Germinal center (tissue), 1 donor: ENCODE measurements at places on chromosomes 4 and X.

DNA sequence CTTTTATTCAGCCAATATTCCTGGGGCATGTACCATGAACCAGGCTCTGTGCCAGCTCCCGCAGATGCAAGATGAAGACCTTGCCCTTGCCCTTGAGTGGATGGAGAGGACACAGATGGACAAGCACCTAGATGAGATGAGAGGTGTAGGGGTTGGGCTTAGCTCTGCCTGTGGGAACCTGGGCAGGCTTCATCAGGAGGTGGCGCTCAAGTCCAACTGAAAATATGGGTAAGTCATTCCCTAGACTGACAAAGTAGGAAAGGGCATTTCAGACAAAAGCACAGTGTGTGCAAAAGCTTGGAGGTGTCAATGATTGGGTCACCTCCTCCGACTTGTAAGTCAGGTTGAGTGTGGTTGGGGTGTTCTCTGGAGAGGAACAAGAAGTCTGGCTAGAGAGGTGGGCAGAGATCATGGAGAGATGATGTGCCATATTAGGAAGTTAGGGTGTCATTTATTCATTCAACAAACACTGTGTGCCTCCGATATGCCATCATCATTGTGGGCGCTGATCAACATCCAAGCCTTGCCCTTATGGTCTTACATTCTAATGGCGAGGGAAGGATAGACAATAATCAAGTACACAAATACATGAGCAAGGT, 64.6 kb downstream of the ANAPC4 start:
- DNase-seq: peak; percentile 18

GRCh38 chr4:1958276-1959103, 50.3 kb downstream of the NELFA start:
- DNase-seq: no peak

DNA sequence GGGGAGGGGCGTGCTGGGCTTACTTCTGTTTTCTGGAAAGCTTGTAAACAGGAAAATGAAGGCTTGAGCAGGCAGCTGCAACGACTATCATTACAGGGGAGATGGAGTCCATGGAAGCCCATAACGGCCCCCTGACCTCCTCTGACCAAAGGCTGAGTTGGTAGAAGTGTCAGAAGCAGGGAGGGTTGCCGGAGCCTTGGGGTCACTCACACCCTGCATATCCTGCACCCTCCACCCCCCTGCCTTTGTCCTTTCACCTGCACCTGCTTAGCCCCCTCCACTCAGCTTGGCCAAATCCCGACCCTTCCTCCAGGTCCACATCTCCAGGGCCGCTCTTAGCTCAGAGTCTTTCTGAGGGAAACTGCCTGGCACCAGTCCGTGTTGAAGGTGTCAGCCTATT, 12.5 kb upstream of the MSX1 start:
- DNase-seq: no peak

GRCh38 chr4:63049278-63049677, 1360.0 kb downstream of the TECRL start:
- no peak for DNase-seq

DNA sequence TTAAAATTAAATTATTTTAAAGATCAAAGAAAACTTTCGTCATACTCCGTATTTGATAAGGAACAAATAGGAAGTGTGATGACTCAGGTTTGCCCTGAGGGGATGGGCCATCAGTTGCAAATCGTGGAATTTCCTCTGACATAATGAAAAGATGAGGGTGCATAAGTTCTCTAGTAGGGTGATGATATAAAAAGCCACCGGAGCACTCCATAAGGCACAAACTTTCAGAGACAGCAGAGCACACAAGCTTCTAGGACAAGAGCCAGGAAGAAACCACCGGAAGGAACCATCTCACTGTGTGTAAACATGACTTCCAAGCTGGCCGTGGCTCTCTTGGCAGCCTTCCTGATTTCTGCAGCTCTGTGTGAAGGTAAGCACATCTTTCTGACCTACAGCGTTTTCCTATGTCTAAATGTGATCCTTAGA, at the start of gene CXCL8:
Gene CXCL8, plus strand, starts transcription at position 217 of the 426 bp plus-strand sequence. Its CDS starts 90 bp downstream, at position 307.
- no peak for DNase-seq

- no peak for DNase-seq
Measured at GRCh38 chrX:107542500-107542899, 85.8 kb upstream of the PRPS1 start.

DNA sequence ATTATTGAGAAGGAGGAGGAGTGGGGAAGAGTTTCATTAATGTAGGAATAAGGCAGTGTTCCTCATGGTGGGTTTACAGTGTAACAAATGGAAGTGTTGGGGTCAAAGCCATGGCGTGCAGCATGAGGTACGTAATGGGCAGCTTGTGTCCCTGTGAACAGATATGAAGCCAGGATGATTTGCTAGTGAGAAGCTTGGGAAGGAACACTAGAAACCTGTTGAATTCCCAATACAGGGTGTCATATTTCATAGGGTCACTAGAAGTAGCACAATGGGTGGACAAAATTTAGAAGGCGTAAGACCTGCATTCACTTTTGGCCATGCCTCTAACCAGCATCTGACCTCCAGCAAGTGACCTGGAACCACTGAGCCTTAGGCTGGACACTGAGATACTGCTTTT, 6.8 kb downstream of the PYURF start:
- no peak for DNase-seq

DNA sequence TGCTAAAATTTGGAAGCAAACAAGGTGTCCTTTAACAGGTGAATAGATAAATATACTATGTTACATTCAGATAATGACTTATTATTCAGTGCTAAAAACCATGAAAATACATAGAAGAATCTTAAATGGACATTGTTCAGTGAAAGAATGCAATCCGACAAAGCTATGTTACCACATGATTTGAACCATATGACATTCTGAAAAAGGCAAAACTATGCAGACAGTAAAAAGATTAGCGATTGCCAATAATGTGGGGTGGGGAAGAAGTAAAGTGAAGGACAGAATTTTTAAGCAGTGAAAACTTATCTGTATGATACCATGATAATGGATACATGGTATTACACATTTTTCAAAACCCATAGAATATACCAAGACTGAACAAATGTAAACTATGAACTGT, 926.9 kb downstream of the FAT4 start:
- no peak for DNase-seq

GRCh38 chr4:120843849-120844527, 78.5 kb downstream of the PRDM5 start:
- no peak for DNase-seq

- DNase-seq: no peak
Measured at GRCh38 chr4:177091515-177091914, 218.2 kb upstream of the NEIL3 start.

DNA sequence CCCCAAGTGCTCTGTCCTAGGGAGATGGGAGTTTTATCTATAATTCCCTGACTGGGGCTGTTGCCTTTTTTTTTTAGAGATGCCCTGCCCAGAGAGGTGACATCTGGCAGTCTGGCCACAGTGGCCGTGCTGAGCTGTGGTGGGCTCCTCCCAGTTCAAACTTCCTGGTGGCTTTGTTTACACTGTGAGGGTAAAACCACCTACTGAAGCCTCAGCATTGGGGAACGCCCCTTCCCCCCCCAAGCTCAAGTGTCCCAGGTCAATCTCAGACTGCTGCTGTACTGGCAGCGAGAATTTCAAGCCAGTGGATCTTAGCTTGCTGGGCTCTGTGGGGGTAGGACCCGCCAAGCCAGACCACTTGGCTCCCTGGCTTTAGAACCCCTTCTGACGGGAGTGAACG, 38.3 kb upstream of the CBLL2 start:
- DNase-seq: no peak

DNA sequence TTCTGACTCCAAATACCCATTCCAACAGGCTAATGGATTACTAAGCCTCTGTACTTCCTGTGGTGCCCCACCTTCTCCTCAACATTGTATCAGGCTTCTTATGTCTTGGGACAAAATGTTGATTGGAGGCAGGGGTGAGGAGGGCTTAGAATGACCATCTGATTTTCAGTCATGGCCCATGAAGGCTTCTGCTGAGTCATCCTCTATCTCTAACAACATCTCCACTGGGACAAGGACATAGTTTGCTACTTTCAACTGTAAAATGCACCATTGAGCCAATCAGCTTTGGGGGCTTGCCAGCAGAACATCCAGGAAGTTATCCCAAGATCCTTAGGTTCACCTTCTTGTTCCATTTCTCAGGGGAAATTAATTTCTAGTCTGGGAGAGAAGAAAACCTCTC, 29.5 kb downstream of the MAGEB17 start:
- DNase-seq: no peak

GRCh38 chrX:103214870-103215424, at the start of gene BEX4:
TSS of gene BEX4 (plus strand) at chrX:103215108. CDS start at chrX:103216154, 1,046 bp downstream.
- peak; percentile 80 for DNase-seq

DNA sequence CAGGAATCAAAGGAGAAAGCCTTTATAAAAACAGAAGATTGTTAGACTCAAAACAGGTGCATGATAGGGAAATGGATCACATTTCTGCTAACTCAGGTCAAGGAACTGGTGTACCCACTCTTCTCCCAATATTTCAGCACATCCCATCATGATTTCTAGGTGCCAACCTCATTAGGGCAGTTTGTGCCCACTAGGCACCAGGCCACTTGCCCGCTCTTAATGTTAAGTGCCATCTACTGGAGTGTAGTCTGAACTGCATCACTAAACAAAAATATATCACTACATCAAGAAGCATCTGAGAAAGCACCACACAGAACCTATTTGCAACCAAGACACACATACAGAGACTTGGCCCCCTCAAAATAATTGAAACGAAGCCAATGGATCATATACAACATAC, 140.4 kb upstream of the GRID2 start:
- no peak for DNase-seq

DNA sequence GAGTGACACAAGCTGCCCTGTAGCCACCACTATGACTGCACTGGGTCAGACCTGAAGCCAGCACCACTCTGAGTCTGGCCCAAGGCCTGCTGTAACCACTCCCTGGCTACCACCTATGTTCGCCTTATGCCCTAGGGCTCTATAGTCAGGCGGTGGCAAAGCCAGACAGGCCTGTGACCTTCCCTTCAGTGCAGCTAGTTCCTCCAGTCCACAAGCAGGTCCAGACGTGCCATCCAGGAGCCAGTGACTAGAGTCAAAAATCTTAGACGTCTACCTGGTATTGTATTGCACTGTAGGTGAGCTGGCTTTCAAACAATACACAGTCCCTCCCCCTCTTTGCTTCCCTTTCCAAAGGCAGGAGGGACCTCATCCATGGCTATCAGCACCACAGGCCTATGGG, 54.0 kb upstream of the RNF128 start:
- no peak for DNase-seq

DNA sequence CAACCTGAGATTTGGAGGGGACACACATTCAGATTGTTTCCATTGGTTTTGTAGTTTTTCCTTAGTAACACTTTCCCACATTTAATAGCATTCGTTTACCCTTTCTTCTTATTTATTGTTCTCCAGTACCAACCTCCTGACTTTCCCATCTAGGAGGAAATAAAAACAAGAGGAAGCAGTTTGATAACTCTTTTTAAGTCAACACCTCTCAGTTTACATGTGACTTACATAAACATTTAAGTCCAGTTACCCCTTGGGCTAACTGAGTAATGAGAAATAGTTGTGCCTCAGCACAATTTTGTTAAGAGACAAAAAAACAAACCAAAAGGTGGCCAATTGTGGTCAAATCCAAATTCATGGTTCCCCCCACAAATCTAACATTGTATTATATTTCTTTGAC, 34.8 kb downstream of the PHOX2B start:
- no peak for DNase-seq

DNA sequence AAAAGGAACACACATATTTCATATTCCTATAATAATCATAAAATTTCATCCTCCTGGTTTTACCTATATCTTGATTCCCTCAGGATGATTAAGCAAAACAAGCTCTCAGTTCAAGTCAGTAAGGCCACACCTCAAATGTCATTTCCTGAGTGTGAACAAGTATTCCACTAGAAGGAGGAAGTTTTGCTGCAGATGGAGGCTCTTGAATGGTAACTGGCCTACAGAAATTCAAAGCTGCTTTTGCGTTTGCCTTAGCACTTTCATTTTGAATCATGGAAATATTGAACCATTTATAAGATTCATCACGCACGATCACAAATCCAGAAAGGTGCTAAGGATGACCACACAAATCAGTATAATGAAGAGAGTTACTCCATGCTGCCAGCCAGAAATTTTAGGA, 254.4 kb upstream of the CXXC4 start:
- no peak for DNase-seq

GRCh38 chrX:129077424-129078170, 445.7 kb downstream of the SMARCA1 start:
- no peak for DNase-seq

DNA sequence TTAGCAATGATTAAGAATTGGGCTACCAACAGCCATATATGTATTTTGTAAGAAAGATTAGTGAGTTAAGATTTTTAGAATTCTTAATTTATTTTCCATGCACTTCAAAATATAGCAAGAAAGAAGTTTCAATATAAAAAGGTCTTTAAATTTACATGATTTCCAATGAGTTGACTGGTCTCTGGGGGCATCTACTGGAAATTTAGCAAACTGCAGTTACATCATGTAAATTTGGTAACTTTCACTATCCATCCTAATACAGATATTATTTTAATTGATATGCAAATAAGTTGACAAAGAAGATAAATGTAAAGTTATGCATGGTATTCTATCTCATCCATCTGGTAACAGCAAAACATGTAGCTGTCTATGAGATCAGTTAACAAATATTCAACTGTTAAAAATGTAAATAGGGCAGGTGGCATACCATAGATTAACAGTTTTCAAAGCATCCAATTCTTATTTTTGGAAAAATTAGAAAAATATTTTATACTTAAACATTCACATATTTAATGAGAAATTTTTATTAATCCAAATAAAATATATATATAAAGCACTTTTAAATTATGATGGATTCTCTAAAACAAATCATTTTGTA, 29.1 kb downstream of the TTC29 start:
- DNase-seq: peak; percentile 11

DNA sequence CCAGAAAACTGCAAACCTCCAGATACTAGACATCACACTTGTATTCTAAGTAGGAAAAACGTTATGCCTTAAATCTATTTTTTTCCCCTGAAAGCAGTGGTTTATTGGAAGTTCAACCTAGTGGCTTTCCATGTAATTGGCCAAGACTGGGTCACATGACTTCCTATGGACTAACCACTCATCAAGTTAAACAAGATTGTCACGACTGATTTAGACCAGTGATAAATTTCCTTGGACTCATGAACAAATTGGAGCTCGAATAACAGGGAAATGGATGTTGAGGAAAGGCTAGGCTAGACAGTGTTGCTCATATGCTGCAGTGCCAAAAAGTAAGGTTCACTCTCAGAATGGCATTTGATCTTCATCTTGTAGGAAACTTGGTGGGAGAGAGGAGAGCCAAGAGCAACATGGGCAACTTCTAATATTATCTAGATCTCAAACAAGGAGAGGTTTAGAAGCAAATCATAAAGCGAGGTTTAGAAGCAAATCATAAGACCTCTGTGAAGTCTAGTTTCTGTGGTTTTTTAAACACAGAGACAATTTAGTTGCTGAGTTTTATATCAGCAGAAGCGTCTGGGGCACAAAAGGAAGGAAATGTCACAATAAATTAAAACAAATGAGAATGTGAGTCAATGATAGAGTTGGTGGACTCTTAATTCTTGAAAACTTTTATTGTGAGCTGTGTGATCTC, 165.6 kb upstream of the BOD1L1 start:
- DNase-seq: no peak

DNA sequence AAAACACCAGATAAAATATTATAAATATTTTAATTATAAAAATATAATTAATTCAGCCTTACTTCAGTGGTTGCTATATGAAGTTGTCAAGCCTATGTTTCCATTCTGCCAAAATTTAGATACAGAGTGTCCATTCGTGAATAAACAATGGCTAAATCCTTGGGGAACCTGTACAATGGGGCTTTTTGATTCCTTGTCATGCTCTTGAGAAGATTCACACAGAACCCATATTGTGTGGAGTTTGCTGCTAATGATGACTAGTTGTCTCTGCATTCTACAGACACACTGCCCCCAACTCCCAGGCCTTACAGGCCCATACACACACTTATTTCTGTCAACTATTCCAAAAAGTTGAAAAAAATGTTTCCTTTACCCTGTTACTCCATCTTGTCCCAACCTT, 33.4 kb upstream of the MAGEC2 start:
- DNase-seq: no peak
